Right renal cortex interstitium (tissue), 3 donors: ENCODE measurements at places on chromosomes 4 and X. TPM values are rescaled to one million over a fixed set of nuclear protein-coding genes. Genes with fewer than 3 reads are reported as not detected.

IRAK1 gene
- 53.0 TPM for polyA plus RNA-seq

DNA sequence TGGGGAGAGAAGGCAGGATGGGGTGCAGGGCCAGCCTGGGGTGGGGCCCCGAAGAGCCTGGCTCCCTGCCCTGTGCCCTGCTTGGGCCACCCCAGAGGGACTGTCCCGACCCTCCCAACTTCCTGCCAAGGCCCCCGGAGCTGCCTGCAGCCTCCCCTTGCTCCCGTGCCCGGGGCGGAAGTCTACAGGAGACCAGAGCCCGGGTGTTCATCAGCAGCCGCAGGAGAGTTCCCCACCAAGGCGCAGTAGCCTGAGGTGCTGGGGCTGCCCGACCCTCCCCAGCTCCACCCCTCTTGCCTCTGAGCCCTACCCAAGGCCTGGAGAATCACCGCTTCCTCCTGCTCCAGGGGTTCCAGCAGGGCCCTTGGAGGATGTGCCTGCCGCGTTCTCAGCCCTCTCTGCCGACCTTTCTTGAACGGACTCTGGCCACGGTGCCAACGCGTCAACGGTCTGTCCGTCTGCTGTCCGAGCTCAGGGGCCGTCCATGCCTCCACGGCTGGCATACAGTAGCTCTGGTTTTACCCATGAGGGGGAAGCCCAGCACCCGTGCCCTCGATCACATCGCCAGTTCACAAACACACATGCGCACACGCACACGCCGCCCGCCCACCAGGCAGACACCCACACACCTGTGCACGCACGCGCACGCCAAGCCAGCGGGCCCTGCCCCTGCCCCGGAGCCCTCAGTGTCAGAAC is 36.0 kb upstream of the SPON2 start:
- no peak for DNase-seq

GRCh38 chr4:4542774-4543485 is 1.1 kb upstream of the STX18 start:
- DNase-seq = no peak

S100G gene
- not detected for polyA plus RNA-seq

DNA sequence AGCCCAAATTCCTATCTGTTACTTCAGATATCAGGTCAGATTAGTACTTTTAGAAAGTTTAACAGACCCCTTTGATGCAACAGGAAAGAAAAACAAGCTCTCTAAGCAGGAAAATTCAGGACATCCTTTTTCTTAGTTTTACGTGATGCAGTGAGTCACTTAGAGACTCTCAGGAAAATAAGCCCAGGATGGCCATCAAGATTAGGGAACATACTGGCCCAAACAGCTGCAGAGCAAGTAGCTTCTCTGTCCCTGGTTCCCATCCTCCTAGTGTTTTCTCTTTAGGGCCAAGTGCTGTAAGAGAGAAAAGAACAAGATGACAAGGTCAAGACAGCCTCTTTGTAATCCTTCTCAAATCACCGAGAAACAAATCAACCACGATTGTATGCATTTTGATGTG is 219.1 kb downstream of the ZNF674 start:
- no peak for DNase-seq

DNA sequence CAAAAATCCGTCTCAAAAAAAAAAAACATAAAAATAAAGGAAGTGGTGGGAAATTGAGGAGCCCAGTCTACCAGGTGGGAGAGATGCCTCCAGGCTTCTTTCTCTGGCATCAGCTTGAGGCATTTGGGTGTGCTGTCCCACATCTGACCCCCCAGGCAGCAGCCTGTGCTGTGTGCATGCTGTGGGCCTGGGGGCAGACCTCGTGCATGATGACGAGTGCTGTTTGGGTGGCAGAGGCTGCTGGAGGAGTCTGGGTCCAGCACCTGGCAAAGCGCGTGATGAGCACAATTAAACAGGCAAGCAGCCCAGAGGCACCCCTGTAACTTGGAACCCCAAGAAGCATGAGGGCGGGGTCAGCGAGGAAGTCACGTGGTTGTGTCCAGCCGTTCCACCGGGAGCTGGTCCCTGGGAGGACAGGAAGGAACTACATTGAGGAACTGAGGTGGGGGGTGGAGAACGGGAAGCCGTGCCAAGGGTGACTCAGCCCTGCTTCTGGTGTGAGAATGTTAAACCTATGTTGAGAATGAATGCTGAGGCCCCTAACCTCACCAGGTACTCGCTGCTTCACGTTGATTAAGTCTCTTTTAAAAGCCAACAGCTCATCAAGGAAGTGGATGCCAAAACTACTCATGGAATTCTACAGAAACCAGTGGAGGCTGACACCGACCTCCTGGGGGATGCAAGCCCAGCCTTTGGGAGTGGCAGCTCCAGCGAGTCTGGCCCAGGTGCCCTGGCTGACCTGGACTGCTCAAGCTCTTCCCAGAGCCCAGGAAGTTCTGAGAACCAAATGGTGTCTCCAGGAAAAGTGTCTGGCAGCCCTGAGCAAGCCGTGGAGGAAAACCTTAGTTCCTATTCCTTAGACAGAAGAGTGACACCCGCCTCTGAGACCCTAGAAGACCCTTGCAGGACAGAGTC is 6.1 kb downstream of the TACC3 start:
- no peak for DNase-seq

GRCh38 chr4:138039010-138039409 is 203.1 kb downstream of the SLC7A11 start:
- DNase-seq = no peak

DNA sequence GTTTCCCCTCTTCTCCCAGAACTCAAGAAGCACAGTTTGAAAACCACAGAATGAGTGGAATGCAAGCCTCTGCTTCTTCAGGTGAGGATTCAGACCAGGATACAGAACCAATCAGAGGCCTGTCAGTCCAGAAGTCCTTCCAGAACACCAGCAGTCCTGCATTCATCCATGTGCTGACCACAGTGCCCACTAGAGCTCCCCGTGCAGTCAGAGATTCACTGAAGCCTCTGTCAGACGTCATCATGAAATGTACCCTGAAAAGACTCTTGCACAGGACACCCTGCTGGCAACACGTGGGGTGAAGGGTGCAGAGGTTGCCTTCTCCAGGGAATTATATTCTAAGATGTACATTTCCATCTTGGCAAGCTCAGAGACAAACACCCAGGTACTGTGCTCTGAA is 75.9 kb upstream of the LSM6 start:
- no peak for DNase-seq

DNA sequence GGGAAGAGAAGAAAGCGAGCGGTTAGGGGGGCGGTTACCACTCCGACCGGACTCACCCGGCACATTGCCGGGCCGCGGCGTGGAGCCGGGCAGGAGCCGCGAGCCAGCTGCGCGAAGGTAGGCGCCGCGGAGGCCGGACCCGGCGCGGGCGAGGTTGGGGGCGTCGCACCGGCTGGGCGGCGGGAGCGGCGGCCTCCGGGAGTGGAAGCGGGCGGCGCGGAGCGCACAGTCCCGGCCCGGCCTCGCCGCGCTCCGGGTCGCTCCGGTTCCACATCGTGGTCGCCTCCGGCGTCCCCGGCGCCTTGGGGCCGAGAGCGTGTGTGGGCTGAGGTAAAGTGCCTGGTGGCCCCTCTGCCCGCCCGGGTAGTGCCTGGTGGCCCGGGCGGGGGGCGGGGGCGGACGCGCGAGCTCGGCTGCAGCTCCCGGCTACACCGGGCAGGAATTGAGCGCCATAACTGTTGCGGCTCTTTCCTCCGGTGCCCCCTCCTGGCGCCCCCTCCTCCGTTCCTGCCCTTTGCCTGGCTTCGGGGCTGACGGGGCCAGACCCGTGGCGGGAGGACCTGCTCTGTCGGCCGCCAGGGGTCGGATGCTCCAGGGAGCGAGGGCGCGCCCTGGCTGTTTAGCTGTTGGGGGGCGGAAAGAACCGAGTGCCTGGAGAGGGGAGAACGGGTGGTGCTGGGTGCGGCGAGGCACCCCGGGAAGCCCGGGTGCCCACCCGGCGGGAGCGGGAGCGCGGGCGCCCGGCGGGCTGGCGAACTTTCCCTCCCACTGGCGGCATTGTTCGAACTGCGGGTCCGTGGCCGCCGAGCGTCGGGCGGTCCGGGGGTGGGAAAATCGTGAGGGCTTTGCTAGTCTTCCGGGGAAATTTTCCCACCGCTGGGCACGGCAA is 626 bp downstream of the JADE3 start:
- DNase-seq = no peak

SATL1 gene
- polyA plus RNA-seq = 0.65 TPM

LUZP4 gene
- not detected for polyA plus RNA-seq

DNA sequence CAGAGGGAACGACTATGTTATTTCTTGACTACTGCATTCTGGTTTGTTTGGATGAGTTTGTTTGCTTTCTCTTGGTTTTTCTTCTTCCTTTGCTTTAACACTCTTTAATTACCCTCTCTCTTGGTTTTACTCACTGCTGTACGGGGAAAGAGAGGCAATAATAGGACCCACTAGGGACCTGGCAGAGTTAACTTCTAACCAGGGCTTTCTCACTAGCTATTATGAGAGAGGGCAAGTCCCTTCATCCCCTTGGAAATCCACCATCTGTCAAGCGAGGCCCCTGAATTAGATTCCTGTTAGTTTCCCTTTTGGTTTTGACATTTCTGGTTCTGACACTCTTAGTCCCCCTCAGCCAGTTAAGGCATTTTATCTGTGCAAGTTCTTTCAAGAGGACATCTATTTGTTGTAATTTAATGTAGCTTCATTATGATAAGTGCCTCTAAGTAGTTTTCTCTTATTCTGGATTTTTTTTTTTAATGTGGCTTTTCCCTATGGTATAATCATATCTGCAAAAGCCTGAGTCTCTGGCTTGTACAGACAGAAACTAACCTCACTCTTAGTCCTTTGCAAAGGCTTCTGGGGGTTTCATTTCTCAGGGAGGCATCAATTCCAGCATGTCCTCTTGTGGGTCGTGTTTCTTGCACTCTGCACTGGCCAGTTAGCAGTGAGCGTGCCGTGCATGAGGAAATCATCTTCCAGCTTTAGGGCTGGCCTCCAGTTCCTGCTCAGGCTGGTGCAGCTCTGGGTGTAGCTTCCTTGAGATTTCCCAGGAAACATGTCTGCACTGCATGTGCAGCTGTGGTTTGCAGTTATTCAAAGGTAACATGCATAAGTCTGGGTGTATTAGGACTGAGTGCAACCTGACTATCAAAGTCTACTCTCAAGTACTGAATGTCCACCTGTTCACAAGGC is 221.3 kb downstream of the STIM2 start:
- DNase-seq = no peak
